ENCODE measurements at places on chromosomes 5 and 9.
A peak's percentile ranks its signal among the peaks of the same experiment; 100 is the strongest.

DNA sequence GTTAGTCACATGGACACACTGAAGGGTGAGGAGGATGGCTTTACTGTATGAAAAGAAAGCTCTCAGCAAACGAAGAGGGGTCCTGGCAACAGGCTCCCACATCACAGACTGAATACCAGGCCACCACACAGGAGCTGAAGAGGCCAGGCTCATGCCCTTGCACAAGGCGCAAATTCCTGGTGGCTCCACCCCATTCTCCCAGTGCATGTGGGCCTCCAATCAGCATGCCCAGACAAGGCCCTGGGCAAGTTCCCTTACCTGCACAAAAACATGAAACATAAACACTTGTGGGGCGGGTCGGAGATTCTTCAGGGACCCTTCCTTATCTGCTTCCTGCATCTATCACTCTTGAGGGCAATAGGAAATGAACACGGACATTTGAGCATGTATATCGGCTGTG is 935.8 kb upstream of the EDIL3 start:
- DNase-seq: no peak

- peak; percentile 39 for DNase-seq
These were observed 1.3 kb downstream of the ADAMTS6 start for GRCh38 chr5:65480306-65480865.

DNA sequence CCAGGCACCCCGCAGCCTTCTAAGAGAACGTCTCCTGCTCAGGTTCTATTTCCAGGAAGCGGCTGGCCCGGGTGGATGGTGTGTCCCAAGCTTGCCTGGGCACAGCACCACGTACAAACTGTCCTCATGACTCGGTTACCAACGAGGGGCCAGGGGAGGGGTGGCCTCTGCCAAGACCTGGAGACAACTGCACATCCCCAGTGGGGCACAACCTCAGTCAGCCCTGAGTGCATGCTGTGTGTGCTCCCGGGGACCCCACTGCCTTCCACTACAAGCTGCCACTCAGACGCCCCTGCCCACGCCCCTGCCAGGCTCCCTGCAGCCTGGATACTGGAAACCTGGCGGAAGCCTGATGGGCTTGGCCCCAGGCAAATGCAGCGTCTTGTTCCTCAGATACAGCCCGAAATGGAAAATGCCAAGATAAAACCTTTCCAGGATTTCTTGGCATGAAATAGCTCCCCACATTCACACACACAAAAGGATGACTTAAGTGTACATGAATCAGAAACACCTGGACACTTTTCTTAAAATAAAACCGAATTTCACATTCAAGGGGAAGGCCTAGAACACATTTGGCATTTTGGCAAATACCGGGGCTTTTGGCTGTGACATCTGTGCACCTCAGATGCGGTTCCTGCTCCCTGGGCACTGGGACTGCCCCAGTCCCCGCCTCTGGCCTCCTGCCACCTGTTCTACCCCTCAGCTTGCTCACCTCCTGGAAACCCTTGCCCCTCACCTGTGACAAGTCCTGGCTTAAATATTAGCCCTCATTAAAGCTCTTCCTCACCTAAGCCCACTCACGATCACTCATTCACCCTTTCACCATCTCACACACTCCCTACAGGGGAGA is 62.5 kb downstream of the COL23A1 start:
- no peak for DNase-seq

- DNase-seq: no peak
These were observed 216.2 kb downstream of the EBF1 start for GRCh38 chr5:158883502-158883901.

DNA sequence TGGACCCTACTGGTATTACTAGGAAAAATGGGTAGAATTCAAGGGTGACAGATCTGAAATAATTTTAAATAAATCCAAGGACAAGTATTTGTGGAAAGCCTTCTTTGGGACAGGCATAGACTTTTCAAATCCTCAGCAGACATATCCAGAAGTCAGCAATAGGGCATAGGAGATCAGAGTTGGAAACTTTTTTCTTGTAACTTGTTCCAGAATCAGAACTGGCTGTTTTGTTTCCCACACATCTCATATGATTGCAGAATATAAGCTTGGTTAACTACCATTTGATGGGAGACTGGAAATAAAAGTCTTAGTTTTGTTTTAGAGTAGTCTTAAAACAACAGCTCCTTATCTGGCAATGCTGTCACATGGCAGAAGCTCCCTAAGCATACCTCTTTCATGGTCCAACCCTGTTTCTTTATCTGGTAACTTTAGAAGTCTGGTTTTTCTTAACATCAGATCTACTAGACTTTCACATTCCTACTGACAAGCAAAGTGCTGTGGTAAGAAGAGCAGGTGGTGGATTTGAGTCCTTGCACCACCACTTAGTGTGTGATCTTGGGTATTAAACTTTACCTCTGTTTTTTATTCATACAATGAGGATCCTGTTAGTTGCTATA is 25.1 kb downstream of the XRCC4 start:
- no peak for DNase-seq

- no peak for DNase-seq
These were observed 143.1 kb upstream of the NR4A3 start for GRCh38 chr9:99678566-99678965.

- DNase-seq: no peak
These were observed 2.3 kb downstream of the NTRK2 start for GRCh38 chr9:84671586-84672521.

- DNase-seq: peak; percentile 73
These were observed 13.2 kb downstream of the ST8SIA4 start for GRCh38 chr5:100889896-100890295.

DNA sequence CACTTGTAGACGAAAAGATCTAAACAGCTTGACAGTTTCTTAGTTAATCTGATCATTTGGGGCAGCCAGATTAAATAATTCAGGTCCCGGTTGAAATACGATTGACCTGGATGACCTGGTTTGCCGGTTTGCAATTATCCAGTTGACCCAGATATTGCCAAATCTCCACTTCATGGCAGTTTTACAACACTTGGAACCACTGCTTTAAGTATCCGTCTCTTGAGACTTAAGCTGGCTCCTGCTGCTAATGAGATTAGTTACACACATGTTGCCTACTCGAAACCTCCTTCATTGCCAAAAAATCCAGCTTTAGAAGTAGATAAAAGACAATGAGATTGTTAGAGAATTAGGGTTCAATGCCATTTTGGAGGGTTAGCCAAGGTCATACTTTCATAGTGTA is 136.2 kb upstream of the HAPLN1 start:
- no peak for DNase-seq

DNA sequence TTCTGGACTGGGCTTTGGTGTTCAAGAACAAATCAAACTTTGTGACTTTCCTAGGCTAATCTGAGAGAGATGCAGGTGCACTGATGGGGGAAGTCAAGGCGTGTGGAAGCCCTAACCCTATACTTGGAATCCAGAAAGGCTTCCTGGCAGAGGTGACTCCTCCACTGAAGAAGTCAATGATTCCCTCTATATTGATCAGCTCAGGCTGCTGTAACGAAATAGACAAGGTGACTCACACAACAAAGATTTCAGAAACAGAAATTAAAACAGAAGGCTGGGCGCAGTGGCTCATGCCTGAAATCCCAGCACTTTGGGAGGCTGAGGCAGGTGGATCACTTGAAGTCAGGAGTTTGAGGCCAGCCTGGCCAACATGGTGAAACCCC is 69.6 kb upstream of the GGTA1 start:
- no peak for DNase-seq

DNA sequence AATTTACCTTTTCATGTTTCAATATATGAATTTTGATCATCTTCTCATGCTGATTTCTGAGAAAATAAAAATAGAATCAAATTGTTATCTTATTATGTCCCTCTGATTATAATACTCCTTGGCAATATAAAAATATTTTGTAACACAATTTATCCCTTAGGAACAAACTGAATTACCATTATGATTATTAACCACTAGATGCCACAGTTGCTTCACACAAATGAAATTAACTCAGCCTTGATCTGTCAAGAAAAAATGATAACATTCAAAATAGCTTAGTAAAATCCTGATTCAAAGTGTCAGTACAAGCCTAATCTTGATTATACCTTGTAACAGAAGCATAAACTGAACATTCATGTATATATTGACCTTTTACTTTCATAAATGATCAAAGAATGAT is 4.8 kb upstream of the CHSY3 start:
- no peak for DNase-seq

All from suppressor macrophage treated with lipopolysaccharide for 4 hours (primary cell).